ENCODE measurements at places on chromosomes 5 and 9.
A peak's percentile ranks its signal among the peaks of the same experiment; 100 is the strongest.

DNA sequence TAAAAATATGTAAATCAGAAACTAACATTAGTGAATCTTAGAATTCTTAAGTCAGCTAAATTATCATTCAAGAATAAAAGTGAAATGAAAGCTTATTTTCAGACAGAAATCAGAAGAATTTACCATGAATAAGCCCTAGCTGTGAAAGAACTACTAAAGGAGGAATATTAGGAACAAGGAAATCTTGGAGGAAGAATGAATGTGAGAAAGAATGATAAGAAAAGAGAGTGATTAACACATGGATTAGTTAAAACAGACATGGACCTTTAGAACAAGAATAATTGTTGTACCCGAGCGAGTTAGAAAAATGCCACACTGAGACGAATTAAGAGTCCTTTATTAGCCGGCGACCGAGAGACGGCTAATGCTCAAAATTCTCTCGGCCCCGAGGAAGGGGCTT, 24.1 kb upstream of the RHOBTB3 start:
- no peak for DNase-seq

DNA sequence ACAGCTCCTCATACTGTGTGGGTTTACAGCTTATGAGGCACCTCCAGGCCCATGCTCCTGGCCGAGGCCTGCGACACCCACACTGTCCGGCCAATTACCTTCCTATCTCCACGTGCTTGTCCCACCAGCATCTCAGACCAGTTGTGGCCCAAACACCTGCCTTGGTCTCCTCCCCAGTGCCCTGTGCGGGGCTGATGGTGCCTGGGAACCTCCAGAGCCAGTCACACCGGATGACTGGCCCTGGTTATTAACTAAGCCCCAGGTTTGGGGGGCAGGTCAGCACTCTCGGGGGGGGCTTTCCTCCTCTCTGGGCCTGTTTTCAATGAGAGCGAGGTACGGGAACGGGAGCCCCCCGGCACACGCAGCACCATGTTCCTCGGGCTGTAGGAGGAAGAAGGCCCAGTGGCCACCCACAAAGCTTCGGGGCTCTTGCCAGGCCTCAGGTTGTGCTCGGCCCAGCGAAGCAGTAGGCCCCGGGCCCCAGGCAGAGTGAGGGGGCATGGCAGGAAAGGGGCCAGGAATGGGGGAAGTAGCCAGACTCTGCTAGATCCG, 76.0 kb upstream of the PHYKPL start:
- DNase-seq = no peak

DNA sequence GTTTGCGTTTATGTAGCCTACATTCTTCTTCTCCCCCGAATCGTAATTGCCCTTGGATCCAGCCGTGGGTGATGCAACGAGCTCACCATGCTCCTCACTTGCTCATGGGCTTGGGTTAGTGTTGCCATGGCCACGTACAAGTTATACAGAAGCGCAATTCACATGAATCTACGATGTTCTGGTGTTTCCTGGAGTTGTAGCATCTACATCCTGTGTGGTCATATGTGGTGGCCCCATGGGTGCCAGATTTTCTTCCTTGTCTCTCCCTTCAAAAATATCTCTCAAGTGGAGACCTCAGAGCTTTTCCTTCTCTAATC, 115.3 kb downstream of the TLE4 start:
- peak; percentile 70 for DNase-seq

DNA sequence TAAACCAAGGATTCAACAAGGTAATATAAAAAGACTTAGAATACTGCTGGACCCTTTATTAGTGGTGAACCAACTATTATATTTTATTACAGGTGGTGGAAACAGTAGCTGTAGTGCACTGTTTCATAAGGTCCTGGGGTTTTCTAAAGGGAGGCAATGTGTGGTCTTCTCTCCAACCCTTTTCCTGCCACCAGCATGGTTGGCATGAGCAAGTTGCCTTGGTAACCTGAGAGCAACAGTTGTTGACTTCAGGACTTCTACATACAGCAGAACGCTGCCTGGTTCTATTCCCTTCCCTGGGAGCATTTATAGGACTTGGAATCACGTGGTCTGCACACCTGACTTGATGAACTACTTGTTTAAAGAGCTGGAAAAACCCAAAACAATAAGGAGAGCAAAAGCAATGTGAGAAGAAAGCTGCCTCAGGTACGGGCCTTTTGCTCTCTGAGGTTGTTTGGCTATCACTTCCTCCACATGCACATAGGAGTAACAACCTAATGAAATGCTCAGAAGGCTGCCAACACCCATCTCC, 81.1 kb upstream of the RAI14 start:
- no peak for DNase-seq

DNA sequence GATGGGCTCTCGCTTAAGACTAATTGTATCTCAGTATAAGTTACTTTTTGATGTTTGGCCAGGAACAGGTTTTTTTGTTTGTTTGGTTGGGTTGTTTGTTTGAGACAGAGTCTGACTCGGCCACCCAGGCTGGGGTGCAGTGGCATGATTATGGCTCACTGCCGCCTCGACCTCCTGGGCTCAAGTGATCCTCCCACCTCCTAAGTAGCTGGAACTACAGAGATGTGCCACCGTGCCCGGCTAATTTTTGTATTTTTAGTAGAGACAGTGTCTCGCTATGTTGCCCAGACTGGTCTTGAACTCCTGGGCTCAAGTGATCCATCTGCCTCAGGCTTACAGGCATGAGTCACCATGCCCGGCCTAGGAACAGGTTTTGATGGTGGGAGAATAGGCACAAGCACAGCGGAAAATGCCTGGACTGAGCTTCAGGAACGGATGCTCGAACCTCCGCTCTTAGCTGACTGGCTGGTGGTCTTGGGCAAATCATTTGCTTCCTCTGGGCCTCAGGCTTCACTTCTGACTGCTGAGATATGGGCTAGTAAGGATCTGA, 11.4 kb upstream of the SYNPO start:
- DNase-seq = no peak

GRCh38 chr5:178483620-178484019, 106.6 kb downstream of the COL23A1 start:
- DNase-seq = peak; percentile 78

DNA sequence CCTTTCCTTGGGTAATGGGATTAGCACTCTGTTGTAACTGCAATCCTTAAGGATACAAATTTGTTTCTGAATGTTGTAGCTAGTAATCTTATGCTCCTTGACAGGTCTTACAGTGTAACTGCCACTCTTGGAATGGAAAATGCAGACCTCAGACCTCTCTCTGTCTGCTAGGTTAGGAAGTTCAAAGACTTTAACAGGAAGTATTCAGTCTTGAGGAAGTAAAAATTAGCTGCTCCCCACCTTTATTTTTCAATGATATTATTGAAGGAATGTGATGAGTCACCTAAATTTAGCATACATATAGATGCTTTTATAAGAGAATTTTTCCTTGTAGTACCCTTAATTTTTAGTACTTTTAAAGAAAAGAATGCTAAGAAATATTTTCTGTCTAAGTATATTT, 71.5 kb downstream of the PAM start:
- DNase-seq = no peak

DNA sequence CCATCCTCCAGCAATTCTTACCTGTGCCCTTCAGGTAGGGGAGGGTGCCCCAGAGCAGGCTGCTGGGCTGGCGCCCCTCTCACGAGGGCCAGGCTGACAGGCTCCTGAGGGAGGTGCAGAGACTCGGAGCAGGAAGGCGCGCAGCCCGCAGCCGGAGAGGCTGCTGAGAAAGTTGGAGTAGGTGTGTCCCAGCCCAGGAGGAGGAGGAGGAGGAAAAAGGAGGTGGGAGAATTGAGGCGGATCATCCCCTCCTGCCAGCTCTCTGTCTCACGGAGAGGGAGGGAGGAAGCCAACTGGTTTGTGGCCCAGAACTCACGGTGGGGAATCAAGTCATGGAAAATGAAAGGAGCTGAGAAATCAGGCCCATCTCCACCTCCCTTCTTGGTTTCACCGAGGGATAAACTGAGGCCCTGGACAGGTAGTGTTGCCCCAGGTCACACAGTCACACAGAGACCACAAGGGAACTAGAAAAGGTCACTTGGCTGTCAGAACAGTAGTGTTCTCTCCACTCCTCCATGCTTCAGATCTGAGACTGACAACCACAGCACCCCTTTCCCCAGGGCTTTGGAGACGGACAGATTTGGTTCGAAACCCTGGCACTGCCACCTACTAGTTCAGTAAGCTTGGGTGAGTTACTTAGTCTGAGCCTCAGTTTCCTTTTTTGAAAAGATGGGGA, at the start of gene FAT2:
Gene FAT2, minus strand, starts transcription at position 188 of the 676 bp plus-strand sequence. CDS start 22,400 bp downstream, outside the sequence.
- no peak for DNase-seq

- peak; percentile 0 for DNase-seq
Observed at GRCh38 chr9:103530934-103531333, 535.8 kb downstream of the CYLC2 start.

GRCh38 chr9:86821006-86821845, 126.1 kb downstream of the GAS1 start:
- no peak for DNase-seq

DNA sequence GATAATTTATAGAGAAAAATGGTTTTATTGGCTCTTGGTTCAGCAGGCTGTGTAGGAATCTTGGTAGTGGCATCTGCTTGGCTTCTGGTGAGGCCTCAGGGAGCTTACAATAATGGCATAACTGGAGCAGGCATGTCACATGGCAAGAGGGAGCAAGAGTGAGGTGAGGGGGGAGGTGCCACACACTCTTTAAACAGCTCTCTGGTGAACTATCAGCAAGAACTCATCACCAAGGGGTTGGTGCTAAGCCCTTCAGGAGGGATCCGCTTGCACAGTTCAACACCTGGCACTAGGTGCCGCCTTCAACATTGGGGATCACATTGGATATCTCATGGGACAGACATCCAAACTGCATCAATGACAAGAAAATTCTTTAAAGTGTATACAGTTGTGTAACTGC, 10.5 kb downstream of the GPBP1 start:
- peak; percentile 38 for DNase-seq

- DNase-seq = no peak
Observed at GRCh38 chr9:80507611-80508010, 935.8 kb downstream of the TLE4 start.

DNA sequence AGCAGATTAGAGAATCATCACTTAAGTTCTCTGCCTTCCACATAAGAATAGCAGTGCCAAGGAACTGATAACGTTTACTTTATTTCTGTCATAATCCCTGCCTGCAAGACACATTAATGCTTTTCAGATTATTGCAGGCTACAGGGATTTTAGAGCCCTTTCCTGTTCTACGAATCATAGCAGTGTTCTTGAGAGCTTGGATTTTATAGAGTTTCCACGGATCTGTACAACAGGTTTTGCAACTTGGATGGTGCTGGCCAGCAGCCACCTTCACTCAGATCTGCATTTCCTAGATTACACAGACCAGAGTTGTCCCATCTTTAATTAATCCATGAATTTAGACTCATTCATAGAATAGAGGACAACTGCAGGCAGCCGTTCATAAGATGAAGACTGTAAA, 38.1 kb downstream of the SLC12A2 start:
- no peak for DNase-seq

GRCh38 chr9:38404314-38404713, 11.8 kb downstream of the ALDH1B1 start:
- no peak for DNase-seq

GRCh38 chr5:14405267-14405666, 176.3 kb upstream of the OTULINL start:
- peak; percentile 34 for DNase-seq

GRCh38 chr9:120916588-120916987, 10.0 kb downstream of the TRAF1 start:
- DNase-seq = no peak

- no peak for DNase-seq
Observed at GRCh38 chr5:177096162-177097015, 9.7 kb downstream of the FGFR4 start.

DNA sequence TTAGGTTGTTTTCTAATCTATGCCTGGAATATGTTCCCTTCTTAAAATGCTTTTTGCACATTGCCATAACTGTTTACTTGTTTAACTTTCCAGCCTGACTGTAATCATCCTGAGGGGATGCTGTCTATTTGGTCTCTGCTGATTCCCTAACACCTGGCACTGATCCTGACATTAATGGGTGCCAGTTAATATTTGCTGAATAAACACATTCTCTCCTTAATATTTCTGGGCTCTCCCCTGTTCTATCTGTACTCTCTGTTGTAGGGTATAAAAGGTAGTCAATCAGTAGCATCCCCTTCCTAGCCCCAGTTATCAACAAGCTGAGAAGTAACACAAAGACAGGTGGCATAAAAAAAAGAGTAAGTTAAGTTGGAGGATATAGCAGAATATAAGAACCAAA, 21.3 kb upstream of the SLC31A2 start:
- DNase-seq = no peak

GRCh38 chr5:154917757-154918156, 20.3 kb downstream of the GEMIN5 start:
- no peak for DNase-seq

DNA sequence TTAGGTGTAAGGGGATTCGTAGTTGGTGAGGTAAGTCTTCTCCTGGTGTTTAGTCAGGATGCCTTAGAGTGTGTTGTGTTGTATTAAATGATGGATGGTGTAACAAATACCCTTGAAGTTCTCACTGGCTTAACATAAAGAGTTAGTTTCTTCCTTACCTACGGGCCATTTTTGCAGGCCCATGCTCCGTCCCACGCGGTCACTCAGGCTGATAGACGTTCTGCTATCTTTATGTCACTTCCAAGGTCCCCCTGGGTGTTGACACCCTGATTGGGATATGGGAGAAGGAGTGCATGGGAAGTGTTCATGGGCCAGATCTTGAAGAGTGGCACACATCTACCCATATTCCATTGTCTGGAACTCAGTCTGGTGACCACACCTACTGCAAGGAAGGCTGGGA, 214.0 kb downstream of the MAST4 start:
- DNase-seq = no peak

DNA sequence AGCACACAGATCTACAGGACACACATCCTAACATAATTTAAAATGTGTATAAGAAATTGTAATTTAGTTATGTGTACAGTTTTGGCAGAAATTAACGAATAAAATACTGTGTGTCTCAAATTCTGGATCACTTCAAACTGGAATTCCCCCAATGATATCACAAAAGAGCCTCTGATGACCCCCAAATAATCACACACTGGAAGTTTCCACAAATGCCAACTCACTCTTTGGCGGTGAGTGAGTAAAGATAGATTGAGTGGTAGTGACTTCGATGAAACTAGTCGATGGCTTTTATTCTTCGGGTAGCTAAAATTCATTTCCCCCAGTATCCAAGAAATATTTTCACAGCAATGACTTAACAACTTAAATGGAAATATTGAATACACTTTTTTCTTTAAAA, 2.2 kb downstream of the ZNF366 start:
- no peak for DNase-seq

- DNase-seq = peak; percentile 72
Observed at GRCh38 chr5:119420169-119420568, 32.1 kb upstream of the HSD17B4 start.
